Aorta (tissue), 5 donors: ENCODE measurements at places on chromosomes 7 and 10. TPM values are rescaled to one million over a fixed set of nuclear protein-coding genes. Genes with fewer than 3 reads are reported as not detected.

GIMAP4 gene
- total RNA-seq: 75.3 TPM

SLC13A1 gene
- not detected for total RNA-seq

UTF1 gene
- not detected for total RNA-seq

SPDYE6 gene
- total RNA-seq: not detected

ITGA8 gene
- 516 TPM for total RNA-seq

LIPK gene
- total RNA-seq: not detected

PITX3 gene
- total RNA-seq: not detected

WIPF3 gene
- 2.4 TPM for total RNA-seq

VWC2 gene
- total RNA-seq: not detected

TAF6 gene
- 31.7 TPM for total RNA-seq

GNG11 gene
- total RNA-seq: 9.8 TPM

NUTM2A gene
- 1.0 TPM for total RNA-seq

SPDYE2B gene
- not detected for total RNA-seq

FKBP14 gene
- total RNA-seq: 23.8 TPM

PIP gene
- total RNA-seq: not detected

FANK1 gene
- 1.8 TPM for total RNA-seq

CDC14C gene
- not detected for total RNA-seq

FAM237B gene
- total RNA-seq: not detected

WDR91 gene
- 41.4 TPM for total RNA-seq

HOXA1 gene
- total RNA-seq: 1.6 TPM

AGMO gene
- total RNA-seq: 1.3 TPM

CHCHD3 gene
- 32.2 TPM for total RNA-seq

BICC1 gene
- 17.3 TPM for total RNA-seq

RTKN2 gene
- total RNA-seq: 0.29 TPM

PMPCB gene
- 40.9 TPM for total RNA-seq

TDRD1 gene
- 0.19 TPM for total RNA-seq

RADIL gene
- total RNA-seq: 11.0 TPM

SPAM1 gene
- total RNA-seq: not detected

GNAT3 gene
- not detected for total RNA-seq

ANKRD61 gene
- not detected for total RNA-seq

SMO gene
- 17.6 TPM for total RNA-seq

GCK gene
- total RNA-seq: 1.2 TPM

SPACDR gene
- total RNA-seq: 1.0 TPM

TUBB8 gene
- total RNA-seq: not detected

MUC12 gene
- 0.88 TPM for total RNA-seq

VPS37D gene
- 1.8 TPM for total RNA-seq

LRRD1 gene
- not detected for total RNA-seq

BMI1 gene
- total RNA-seq: 54.8 TPM

TUBAL3 gene
- not detected for total RNA-seq

BTAF1 gene
- total RNA-seq: 45.2 TPM

ZNF248 gene
- total RNA-seq: 15.1 TPM

AMPH gene
- 8.8 TPM for total RNA-seq

FGFBP3 gene
- 1.2 TPM for total RNA-seq

GLI3 gene
- 21.3 TPM for total RNA-seq

HMX2 gene
- total RNA-seq: not detected

IDI2 gene
- not detected for total RNA-seq

OPN1SW gene
- not detected for total RNA-seq

HOXA6 gene
- 6.3 TPM for total RNA-seq

CLDN4 gene
- total RNA-seq: 0.19 TPM
